ENCODE measurements at places on chromosomes 13 and 19.

GRCh38 chr13:45788011-45788410 is 63.5 kb downstream of the SIAH3 start:
- DNase-seq: no peak

DNA sequence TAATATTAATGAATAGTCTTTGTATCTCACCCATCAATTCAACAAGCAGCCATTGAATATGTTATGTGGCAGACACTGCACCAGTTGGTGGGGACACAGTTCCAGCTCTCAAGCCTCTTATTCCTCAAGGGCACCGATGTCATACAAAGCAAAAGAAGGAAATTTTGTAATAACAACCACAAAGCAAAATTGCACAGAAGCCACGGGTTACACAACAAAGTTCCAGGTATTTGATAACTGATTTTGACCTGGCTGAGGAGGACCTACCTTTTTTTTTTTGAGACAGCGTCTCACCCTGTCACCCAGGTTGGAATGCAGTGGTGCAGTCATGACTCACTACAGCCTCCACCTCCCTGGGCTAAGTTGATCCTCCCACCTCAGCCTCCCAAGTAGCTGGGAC is 266.7 kb downstream of the FOXO1 start:
- DNase-seq: no peak

- no peak for DNase-seq
These were observed 412.2 kb upstream of the KLHL1 start for GRCh38 chr13:70520275-70521036.

DNA sequence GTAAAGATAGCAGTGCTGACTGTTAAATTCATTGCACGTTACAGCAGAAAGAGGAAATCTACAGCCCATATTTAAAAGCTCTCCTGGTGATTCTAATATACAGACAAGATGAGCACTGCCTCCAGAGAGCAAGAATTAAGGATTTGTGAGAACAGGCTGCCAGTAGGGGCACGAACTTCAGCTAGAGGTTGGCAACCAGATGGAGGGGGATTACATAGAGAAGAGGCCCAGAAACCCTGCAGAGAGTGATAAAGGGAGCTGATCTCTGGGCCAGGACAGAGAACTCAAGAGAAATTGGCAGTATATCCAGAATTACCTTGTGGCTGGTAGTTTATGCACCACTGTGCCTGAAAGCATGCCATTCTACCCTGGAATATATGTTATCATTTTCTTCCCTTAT is 144.8 kb downstream of the UFM1 start:
- no peak for DNase-seq

- DNase-seq: peak; percentile 7
These were observed 9.5 kb upstream of the LILRB4 start for GRCh38 chr19:54653181-54653809.

GRCh38 chr19:57406516-57407123 is 4.3 kb upstream of the ZNF17 start:
- peak; percentile 45 for DNase-seq

- DNase-seq: no peak
These were observed 345.8 kb downstream of the TEX29 start for GRCh38 chr13:111666164-111666776.

- DNase-seq: peak; percentile 38
These were observed 55.8 kb upstream of the KCTD15 start for GRCh38 chr19:33740811-33741396.

- DNase-seq: no peak
These were observed 4.0 kb downstream of the POSTN start for GRCh38 chr13:37594550-37594949.

DNA sequence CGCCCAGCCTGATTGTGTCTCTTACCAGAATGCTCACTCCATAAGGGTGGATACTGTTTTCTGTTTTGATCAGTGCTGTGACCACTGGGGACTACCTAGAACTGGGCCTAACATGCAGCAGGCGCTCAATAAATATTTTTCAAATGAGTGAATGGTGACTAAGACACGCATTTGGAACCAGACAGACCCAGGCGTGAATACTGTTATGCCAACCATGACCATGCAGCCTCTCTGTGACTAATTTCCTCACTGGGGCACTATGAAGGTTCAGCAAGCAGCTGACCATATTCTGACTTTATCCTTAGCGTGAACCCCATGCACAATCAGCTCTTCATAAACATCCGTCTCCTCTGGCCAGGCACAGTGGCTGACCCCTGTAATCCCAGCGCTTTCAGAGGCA is 13.0 kb upstream of the SPC24 start:
- DNase-seq: peak; percentile 97

DNA sequence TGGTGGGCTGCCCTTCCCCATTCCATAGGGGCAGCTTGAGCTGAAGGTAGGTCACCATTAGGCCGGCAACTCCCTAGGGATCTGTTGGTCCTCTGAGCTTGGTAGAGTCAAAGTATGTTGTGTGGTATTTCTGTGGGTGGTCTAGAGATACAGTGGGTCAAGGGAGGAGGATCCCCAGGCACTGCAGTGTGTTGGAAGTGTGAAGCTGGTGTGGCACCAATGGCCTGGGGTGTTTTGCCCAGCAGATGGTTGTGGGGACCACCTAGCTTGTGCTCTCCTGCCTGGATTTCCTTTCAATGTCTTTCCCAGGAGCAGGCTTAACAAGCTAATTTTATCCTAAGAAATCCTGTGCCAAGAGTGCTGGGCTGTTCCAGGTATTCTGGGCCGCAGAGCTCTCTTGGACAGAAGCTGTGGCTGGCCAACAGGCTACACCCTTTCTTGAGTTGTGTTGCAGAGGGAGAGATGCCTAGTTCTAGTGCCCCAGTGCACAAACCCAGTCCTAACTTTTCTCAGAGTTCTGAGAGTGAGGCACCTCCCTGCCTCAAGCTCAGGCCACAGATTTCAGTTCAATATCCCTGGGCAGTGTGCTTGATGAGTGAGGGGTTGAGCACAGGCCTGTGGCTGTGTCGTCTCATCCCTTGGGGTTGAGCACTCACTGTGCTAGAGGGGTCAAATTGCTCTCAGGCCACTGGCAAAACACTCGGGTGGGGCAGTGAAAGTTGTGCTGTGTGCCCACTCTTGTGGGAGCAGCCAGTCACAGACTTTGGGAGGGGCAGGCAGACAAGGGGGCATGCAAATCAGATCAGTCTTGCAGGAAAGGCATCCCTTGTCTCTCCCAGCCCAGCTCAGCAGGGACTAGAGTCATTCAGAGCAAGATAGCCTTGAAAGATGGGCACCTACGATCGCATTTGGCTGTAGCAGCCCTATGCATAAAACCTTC is 1806.1 kb upstream of the MIR17HG start:
- no peak for DNase-seq

DNA sequence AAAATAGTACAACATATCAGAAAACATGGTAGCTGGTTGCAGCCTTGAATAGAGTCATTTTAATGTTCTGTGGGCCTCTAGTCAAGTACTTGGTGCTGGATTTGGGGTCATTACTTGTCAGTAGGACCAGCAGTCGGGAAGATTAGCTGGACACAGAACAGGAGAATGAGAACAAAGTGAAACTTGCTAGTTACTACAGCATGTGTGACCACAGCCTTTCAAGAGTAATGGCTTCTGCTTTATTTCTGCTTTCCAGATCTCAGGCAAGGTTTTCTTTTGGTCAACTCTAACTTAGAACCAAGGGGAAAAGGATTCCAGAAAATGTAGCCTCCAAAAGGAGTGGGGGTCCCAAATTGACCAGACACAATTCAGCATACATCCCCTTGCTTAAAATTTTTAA is 17.1 kb upstream of the VWA8 start:
- DNase-seq: no peak

- no peak for DNase-seq
These were observed 32.0 kb upstream of the CXCL17 start for GRCh38 chr19:42474743-42475142.

- no peak for DNase-seq
These were observed 21.8 kb downstream of the EVI5L start for GRCh38 chr19:7851623-7852500.

DNA sequence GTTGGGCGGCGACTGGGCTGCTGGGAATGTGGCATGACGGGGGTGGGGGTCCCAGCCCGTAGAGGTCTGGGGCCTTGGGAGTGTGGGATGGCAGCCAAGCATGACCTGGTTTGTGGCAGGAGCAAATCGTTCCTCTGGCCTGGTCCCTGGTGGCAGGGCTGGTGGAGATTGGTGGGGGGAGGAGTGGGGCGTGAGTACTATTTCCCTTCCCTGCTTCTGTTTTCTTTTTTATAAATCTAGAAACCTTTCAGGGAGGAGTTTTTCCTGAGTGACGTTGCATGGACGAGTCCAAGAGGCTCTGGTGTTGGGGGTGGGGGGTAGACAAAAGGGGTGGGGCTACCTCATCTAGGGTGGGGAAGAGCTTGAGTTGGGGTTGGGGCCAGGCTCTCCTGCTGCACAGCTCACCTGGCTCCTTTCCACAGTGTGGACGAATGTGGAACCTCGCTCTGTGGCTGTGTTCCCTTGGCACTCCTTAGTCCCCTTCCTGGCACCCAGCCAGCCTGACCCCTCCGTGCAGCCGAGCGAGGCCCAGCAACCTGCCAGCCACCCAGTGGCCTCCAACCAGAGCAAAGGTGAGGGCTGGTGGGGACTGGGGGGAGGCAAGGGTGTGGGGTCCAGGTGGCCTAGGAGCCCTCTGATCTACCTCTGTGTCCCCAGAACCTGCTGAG is 15.4 kb upstream of the PRR19 start:
- DNase-seq: peak; percentile 27

GRCh38 chr19:35940078-35940775 is 4.1 kb downstream of the LRFN3 start:
- DNase-seq: no peak

Measured in IMR-90 (cell line).